ENCODE measurements at places on chromosomes 6 and 20.

- DNase-seq = no peak
These were observed 302.9 kb downstream of the CDKAL1 start for GRCh38 chr6:20837189-20837588.

DNA sequence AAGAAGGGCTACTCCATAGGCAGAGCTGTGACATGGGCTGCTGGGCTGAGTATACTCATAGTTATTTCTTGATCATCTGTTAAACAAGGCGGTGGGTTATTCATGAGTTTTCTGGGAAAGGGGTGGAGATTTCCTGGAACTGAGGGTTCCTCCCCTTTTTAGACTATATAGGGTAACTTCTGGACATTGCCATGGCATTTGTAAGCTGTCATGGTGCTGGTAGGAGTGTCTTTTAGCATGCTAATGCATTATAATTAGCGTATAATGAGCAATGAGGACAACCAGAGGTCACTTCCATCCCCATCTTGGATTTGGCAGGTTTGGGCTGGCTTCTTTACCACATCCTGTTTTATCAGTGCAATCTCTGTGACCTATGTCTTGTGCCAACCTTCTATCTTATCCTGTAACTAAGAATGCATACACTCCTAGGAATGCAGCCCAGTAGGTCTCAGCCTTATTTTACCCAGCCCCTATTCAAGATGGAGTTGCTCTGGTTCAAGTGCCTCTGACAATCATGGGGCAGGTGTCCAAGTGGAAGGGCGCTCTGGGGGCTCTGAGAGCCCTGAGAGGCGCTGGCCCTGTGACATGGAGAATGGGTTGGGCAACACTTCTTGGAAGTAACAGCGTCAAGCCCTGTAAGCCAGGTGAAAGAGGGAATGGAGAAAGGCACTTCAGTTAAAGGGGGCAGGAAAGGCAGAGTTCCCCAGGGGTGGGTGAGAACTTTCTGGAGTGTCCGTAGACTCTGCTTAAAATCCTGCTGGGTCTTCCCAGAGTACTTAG lies 354.2 kb upstream of the SULF2 start:
- DNase-seq = no peak

GRCh38 chr6:136192902-136193301 lies 57.2 kb downstream of the MTFR2 start:
- DNase-seq = no peak

- no peak for DNase-seq
These were observed 27.0 kb upstream of the TFB1M start for GRCh38 chr6:155341130-155341828.

DNA sequence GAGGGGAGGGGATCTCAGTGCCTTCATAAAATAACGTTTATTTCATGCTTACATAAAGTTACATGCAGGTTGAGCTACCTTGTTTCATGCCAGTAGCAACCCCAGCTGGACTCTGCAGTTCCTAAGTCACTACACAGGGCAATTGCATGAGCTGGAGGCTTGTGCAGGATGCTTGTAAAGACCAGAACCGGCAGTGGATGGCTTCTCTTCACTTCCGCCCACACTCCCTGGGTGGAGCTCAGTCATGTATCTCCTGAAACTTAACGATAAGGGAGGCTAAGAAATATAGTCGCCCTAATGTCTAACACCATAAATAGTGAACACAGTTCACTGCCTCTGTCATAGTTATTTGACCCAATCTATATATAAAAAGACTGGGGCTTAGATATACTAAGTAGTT lies 99.4 kb upstream of the RAB32 start:
- DNase-seq = no peak

DNA sequence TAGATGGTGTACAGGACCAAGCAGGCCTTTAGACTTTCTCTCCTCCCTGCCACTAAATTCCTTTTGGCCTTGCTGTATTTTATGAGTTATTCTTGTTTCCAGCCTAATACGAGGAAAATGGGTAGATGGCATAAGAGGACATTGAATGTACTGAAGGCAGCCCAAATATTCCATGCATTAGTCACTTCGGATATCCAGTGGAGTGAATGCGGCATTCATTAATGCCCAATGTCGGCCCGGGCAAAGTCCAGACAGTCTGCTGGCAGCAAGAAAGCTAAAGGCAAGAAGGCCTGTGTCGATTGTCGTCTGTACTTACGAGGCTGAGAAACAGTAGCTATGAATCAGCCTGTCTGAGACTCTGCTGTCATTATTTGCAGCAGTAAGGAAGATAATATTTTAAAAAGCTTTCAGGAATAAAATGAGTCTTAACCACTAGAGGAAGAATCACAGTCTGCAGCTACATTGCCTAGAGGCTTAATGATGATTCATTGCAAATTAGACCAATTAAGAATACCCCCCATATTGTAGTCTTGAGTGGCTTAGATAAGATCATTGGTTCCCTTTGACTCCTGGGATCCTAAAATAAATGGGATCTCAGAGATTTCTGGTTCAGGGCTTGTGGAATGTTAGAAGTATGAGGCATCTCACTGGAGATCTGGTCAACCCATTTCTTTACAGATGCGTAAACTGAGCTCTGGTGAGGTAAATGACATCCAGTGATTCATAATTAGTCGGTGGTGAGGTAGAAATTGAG lies 534.1 kb upstream of the JAG1 start:
- peak; percentile 69 for DNase-seq

Measured in dermis microvascular lymphatic vessel endothelial cell (primary cell).